ENCODE measurements at places on chromosomes 16 and 17. TPM values are rescaled to one million over a fixed set of nuclear protein-coding genes. Genes with fewer than 3 reads are reported as not detected.
A peak's percentile ranks its signal among the peaks of the same experiment; 100 is the strongest.

DNA sequence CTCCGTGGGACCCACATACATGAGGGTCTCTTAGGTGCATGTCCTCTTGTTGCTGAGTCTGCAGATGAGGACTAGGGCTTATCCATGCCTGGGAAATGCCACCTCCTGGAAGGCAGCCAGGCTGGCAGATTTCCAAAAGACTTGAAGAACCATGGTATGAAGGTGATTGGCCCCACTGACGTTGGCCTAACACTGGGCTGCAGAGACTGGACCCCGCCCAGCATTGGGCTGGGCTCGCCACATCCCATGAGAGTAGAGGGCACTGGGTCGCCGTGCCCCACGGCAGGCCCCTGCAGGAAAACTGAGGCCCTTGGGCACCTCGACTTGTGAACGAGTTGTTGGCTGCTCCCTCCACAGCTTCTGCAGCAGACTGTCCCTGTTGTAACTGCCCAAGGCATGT is 38.2 kb upstream of the IL21R start:
- ATAC-seq = no peak

- ATAC-seq = no peak
Observed at GRCh38 chr16:11642765-11643116, 25.5 kb upstream of the SNN start.

Gene MEFV
- 1.6 TPM for total RNA-seq

Gene GAS2L2
- total RNA-seq = not detected

Gene SEPTIN12
- total RNA-seq = not detected

- no peak for ATAC-seq
Observed at GRCh38 chr17:58532555-58532951, 18.1 kb upstream of the MTMR4 start.

Gene MT1G
- 21.6 TPM for total RNA-seq

DNA sequence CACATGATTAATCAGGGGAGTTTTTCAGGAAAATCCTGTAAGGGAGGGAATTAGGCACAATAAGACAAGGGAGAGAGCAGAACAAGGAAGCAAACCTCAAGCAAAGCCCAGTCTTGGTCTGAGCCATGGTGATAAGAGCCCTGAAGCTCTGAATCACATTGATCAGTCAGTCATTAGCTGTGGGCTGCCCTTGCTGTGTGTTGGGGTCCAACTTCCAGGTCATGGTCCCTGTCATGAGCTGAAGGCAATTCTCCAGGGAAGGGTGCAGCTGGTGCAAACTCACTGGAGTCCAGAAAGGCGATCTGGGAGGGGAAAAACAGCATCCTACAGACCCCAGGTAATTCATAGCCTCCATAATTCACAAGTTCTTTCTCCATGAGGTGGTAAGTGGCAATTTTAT is 89.9 kb downstream of the CYLD start:
- ATAC-seq = no peak

DNA sequence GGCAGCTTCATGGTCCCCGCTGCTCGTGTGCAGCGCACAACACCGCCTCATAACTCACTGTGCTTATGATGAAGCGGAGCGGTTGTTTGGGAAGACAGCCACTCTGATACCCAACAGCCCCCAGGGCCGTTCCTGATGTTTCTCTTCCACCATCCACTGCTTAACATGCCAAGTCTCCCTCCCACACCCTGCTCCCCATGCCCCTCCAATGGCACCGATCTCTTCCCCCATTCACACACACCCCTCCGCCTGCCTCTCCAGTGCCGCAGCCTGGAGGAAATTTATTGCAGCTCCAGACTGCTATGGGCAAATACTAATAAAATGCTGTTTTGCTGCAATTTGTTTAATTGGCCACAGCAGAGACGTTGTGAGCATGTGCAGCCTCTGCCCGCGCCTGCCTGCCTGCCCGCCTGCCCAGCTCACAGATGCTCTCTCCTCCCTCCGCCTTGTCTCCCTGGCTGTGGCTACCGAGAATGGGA is 80.3 kb upstream of the LHX1 start:
- no peak for ATAC-seq

GRCh38 chr17:9768381-9768934 is 22.9 kb downstream of the DHRS7C start:
- no peak for ATAC-seq

Gene GNG13
- not detected for total RNA-seq

DNA sequence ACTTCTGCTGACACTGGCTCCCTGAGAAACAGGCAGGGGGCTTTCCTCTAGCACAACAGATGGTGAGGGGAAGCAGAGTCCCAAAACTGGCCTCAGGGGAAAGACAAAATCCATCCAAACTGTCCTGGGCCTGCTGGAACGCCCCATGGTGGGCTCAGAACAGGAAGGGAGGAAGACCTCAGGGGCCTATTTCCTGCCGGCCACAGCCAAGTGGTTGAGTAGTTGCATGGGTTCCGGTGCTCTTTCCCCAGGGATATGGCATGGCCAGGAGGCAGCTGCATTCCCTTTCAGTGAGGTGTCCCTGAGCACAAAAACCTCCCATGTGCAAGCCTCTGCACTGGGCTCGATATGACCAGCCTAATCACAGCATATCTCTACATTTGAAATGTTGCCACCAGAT is 303.0 kb upstream of the IRX5 start:
- ATAC-seq = no peak

Gene CFAP97D1
- not detected for total RNA-seq

Gene FBXO39
- 2.3 TPM for total RNA-seq

- no peak for ATAC-seq
Observed at GRCh38 chr16:53541326-53541725, 38.3 kb upstream of the AKTIP start.

- no peak for ATAC-seq
Observed at GRCh38 chr17:21297026-21297520, 12.6 kb downstream of the MAP2K3 start.

DNA sequence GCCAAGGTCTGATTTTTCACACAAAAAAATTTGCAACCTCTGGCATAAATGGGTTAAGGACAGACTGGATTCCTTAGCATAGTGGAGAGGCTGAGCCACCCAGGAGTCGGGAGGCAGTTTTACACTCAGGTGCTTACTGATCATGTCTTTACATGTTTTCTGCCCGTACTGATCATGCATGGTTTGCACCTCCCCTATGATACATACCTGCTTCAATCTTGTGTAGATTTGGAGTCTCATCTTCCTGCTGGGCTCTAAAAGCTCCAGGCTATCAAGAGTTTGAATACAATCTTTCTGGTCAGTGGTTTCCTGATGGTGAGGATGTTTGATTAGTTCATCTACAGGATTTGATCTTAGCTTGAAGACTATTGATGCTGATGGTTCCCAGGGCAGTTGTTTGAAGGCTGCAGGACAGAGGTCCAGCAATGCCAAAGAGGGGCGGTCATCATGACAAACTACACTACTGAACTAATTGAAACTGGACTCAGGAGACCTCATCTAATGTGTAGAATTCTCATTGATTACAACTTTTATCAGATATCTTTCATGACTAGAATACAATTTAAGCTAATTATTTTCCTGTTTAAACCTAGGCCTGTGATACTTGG is 6.9 kb downstream of the C1QBP start:
- no peak for ATAC-seq

DNA sequence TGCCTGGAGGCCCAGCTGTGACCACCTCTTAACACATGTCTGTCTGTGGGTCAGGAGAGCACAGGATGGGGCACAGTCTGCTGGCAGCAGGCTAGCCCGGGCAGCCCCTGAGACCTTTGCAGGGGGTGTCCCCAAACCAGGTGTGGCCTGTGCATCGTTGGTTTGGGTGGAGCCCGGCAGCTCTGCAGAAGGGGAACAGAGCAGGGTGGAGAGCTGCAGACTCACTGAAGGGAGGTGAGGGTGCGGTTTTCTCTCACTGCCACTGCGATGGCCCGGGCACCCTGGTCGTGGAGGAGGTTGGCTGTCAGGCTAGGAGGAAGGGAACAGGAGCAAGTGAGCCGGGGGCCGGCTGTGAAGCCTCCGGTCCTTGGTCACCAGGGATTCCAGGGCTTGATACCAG is 28.8 kb downstream of the NLRC3 start:
- no peak for ATAC-seq

DNA sequence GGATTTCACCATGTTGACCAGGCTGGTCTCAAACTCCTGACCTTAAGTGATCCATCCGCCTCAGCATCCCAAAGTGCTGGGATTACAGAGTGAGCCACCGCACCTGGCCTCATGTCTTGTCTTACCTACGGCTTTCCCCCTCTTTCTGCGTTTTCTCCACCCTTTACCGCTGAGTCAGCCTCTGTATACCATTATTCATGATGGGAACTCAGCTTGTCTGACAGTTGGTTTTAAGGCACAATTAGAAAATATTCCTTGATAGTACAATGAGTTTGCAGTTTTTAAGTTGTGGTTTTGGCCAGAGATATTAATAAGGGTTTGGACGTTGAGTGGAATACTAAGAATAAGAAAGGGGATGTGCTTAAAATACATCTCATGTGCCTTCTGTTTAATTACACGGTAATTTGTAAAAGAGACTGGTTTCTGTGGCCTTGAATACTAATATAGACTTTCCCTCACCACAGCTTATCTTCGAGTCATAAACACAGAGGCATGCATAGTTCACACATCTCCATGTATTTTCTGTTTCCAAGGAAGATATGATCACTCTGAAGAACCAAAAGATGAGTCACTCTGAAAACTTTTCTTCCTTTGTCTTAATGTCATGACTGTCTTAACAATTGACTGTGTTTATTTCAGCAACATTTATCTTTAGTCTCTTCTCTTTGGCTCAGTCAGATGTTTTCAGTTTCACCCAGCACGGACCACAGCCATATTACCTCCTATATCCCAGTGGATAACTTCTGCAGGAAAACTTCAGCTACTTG is 54.4 kb downstream of the PITPNC1 start:
- no peak for ATAC-seq

Gene KCNH4
- total RNA-seq = 0.16 TPM

- ATAC-seq = no peak
Observed at GRCh38 chr17:32806646-32807045, 70.3 kb downstream of the MYO1D start.

DNA sequence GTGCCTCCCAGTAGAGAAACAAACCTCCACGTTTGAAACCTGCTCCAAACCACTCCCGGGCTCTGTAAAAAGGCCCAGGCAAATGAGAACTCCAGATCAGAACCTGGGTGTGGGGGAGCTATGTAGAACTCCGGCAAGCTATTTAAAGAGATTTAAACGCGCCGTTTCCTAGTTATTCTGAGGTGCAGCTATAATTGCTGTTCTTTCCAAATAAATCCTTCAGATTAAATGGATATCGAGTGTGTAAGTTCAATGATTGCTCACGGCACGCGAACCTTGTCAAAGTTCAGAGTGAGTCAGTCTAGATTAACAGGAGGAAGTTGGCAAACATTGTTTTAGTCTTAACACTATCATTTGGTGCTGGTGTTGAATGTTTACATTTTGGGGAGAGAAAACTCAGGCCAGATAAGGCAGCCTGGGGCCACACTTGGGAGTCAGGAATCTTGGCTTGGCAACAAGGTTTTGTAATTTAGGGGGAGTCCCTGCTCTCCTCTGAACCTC is 92.9 kb upstream of the SALL1 start:
- no peak for ATAC-seq

Gene PRSS22
- not detected for total RNA-seq

DNA sequence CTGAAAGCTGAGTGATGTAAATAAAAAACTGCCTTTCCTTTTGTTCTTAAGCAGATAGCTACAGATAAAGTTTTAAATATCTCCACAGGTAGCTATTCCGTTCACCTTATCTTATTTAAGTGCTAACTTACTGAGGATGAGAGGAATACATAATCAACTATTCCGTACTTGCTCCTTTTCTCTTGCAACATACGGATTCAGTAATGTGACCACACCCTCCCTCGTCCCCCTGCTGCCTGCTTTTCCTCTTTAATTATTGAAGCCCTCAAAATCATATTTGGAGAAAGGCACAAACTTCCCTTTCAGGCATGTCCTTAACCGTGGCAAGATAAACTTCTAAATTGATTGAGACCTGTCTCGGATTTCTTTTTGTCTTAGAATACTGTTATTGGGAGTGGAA is 101.4 kb downstream of the MAP2K4 start:
- no peak for ATAC-seq

DNA sequence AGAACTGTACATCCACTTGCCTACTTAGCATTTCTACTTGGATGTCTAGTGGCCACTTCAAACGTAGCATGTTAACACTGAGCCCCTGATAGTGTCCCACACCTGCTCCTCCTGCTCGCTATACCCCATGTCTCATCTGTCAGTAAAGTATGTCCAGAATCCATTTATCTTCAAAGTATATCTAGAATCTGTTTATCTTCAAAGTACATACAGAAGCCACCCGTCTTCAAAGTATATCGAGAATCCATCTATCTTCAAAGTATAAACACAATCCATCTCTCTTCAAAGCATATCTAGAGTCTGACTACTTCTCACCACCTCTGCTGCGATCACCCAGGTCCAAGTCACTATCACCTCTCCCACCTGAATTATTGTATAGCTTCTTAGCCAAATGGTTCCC is 43.8 kb downstream of the MYO1D start:
- ATAC-seq = no peak

DNA sequence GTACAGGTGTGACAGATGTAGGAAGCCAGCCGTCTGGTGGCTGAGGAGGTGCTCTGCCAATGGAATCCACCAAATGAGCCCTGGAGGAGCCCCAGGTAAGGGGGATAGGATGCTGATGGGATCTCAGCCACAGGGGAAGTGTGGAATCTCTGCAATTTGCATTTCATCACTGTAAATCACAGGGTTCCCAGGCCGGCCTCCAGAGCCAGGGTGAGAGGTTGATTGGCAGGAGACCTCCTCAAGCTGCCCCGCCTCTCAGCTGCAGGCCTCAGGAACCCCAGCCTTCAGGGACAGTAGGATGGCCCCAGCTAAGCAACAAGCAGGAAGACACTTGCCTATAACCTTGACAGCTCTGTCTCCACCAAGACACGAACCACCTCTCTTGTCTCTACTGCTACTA is 39.4 kb downstream of the RTN4RL1 start:
- no peak for ATAC-seq

DNA sequence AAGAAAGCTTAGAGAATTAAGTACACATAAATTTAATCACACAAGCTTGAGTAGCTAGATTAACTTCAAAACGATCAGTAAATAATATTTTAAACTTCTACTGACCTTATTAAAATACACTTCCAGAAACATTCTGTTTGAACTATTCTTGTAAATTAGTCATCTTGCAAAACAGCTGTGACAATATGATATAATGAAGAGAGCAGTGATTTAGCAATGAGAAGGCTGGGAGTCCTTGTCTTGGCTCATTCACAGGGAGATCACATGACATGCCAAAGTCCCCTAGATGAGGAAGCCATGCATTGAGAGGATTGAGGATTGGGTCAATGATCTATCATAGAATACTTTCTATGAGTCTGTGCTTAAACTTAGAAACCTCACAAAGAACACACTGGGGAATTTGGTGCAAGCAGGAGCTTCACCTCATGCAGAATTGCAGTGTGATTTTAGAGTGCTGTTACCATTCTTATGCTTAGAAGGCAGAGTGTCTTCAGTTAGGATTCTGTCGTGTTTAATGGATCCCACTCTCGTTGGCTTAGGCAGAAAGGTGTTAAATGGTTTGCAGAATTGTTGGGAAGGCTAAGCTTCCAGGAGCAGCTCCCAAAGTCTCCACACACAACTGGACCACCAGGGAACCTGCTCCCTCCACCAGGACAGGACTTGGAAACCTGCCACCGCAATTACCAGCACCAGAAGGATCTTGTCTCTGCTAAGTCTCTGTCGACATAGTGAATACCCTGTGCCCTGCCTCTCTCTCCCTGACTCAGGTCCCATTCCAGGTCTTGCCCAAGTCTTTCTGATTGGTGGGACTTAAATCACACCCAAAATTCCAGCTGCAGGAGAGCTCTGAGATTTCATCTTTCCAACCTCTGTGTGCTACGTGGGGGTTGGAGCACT is 87.1 kb downstream of the USP22 start:
- peak; percentile 89 for ATAC-seq

- ATAC-seq = no peak
Observed at GRCh38 chr16:10938321-10938720, 3.9 kb downstream of the DEXI start.

Gene IQCK
- 15.3 TPM for total RNA-seq

All from gastroesophageal sphincter (tissue), 4 donors.